Epithelial cell of proximal tubule (primary cell): ENCODE measurements at places on chromosomes 12 and 14. TPM values are rescaled to one million over a fixed set of nuclear protein-coding genes. Genes with fewer than 3 reads are reported as not detected.

GRCh38 chr14:91732859-91733477, 1.1 kb upstream of the CATSPERB start:
- no peak for DNase-seq

The VASH1 gene
- 2.5 and 2.9 TPM in 2 replicates for total RNA-seq

DNA sequence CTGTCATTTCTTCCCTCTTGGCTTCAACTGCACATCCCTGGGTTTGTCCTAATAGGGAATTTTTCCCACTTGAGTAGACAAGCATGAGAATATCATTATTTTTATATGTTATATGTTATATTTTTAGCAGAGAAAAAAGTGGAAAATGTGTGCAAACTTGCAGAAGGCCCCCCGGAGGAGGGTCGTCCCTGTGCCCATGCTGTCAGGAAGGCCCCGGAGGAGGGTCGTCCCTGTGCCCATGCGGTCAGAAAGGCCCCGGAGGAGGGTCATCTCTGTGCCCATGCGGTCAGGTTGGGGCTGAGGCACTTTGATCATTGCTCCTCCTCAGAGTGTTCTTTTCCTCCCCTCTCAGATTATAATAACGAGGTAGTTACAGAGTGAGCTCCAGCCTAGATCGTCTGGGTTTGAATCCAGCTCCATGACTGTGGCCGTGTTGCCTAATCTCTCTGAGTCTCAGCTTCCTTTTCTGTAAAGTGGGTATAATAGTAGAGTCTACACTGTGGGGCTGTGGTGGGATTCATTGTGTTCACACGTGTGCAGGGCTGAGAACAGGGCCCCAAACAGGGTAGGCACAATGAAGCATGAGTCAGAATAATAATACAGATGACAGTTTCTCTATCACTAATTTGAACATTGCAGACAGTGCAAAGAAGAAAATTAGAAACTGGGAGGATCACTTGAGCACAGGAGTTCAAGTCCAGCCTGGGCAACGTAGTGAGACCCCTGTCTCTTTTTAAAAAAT, 33.4 kb downstream of the ELK3 start:
- no peak for DNase-seq

DNA sequence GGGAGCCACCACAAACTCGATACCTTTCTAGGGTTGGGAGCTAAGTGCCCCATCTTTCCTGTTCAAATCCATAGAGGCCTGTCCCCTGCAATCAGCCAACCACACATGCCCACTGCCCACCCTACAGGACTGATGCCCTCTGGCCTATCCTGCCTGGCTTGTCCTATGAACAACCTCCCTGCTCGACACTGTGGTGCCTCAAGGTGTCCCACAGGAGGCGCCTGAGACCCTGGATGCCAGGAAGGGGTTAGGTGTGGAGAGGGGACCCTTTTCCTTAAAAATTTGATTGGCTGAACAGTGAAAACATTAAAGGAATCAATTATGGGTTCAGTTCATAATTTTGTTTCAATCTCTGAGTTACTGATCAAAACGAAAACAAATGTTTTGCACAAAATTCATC, 97.3 kb upstream of the FZD10 start:
- no peak for DNase-seq

DNA sequence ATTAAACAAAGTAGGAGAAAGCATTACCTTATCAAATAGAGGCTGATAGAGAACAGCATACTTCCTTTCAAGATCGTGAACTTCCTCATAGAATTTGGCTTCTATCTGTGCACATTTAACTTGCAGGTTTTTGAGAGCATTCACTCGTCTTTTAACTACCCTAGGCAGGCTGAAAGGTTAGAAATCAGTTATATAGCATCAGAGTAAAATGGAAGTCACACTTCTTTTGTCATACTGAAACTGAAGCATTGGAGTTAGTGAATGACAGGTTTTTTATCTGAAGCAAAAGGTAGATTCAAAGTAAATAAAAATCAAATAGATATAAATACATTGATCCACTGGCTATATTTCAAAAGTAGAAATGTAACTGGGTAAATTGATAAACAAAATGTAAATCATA, 24.4 kb downstream of the NAP1L1 start:
- DNase-seq, result no peak
